Cardiac atrium fibroblast (primary cell): ENCODE measurements at places on chromosomes 11 and 22. TPM values are rescaled to one million over a fixed set of nuclear protein-coding genes. Genes with fewer than 3 reads are reported as not detected.

Gene MRGPRE
- not detected in 2 replicates for total RNA-seq

Gene KIRREL3
- not detected in 2 replicates for total RNA-seq

Gene AGBL2
- total RNA-seq: 1.6 TPM in 1 of 2 replicates, not detected in the other

Gene LINC01488
- total RNA-seq: not detected in 2 replicates

Gene PPFIBP2
- 6.6 and 10.7 TPM in 2 replicates for total RNA-seq

Gene TRIM51
- not detected in 2 replicates for total RNA-seq

Gene MPZL3
- 0.49 TPM in 1 of 2 replicates, not detected in the other for total RNA-seq

Gene PHF21B
- total RNA-seq: not detected in 2 replicates

Gene MMP3
- not detected in 2 replicates for total RNA-seq

Gene FOLR1
- not detected in 2 replicates for total RNA-seq

Gene ROBO4
- 25.6 and 32.9 TPM in 2 replicates for total RNA-seq

Gene TTC38
- 18.8 and 34.7 TPM in 2 replicates for total RNA-seq

Gene FDX1
- 6.8 and 7.4 TPM in 2 replicates for total RNA-seq

Gene DBX1
- total RNA-seq: not detected in 2 replicates

Gene OR51B4
- total RNA-seq: not detected in 2 replicates

Gene DAGLA
- total RNA-seq: 1.3 and 1.8 TPM in 2 replicates

Gene FGF4
- not detected in 2 replicates for total RNA-seq

Gene GPR83
- not detected in 2 replicates for total RNA-seq

Gene CHRM4
- 0.18 TPM in 1 of 2 replicates, not detected in the other for total RNA-seq
